Right lobe of liver (tissue), 6 donors: ENCODE measurements at places on chromosomes 13 and 19. TPM values are rescaled to one million over a fixed set of nuclear protein-coding genes. Genes with fewer than 3 reads are reported as not detected.

DNA sequence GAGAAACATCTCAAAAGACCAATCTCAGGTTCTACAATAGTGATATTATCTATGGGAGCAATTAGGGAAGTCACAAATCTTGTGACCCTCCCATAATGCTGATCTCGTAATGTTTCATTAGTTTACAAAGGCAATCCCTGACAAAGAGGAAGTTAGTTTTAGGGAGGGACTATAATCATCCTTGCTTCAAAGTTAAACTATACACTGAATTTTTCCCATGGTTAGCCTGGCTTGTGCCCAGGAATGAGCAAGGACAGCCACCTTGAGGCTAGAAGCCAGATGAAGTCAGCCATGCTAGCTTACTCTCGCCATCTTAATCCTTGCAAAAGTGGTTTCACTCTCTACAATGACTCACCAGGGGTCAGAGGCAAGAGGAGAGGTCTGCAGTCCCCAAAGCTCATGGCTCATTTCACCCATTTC, 5.4 kb downstream of the CEACAM3 start:
- no peaks in the 10 kb centered on the region for H3K36me3 ChIP-seq
- no peaks in the 10 kb centered on the region for H3K4me1 ChIP-seq
- H3K27me3 ChIP-seq = no peaks in the 10 kb centered on the region
- no peak overlapping the region for H3K4me3 ChIP-seq

GRCh38 chr13:109700176-109700575, 86.2 kb downstream of the IRS2 start:
- H3K27me3 ChIP-seq = no peaks in the 10 kb centered on the region
- no peak overlapping the region for H3K27ac ChIP-seq
- no peak for DNase-seq
- no peak overlapping the region for H3K4me3 ChIP-seq

- H3K27ac ChIP-seq = no peak overlapping the region
- H3K4me3 ChIP-seq = no peak overlapping the region
- no peaks in the 10 kb centered on the region for H3K36me3 ChIP-seq
- H3K27me3 ChIP-seq = no peaks in the 10 kb centered on the region
- no peaks in the 10 kb centered on the region for H3K4me1 ChIP-seq
Measured at GRCh38 chr13:56736966-56737365, 403.8 kb upstream of the PRR20A start.

DNA sequence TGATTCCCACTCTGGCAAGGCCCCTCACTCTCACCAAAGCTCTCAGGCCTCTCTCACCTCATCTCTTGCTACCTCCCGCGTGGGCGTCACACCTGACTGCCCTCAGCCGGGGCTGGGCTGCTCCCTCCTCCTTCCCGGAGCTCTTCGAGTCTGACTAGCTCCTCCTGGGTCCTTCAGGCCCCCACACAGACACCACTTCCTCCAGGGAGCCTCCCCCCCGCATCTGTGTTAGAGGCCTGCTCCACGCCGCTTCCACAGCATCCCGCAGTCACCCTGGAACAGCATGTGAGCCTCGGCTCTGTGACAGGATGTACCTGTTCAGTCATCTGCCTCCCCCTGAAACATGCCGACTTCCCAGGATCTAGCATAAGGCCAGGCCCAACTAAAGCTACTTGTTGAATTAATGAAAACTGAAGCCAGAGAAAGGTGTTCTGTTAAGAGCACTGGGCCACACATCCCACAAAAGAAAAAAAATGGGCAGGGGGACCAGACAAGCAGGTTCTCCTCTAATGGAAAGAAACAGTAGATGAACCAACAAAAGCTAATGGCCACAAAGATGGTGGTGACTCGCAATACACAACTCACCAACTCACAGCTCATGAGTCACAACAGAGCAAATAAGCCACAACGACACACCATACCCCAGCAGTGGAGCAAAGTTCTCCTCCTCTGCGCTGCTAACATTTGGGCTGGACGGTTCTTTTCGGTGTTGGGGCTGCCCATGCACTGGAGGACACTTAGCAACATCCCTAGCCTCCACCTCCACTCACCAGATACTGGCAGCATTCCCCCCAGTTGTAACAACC, 3.0 kb downstream of the PPP6R1 start:
- H3K4me1 ChIP-seq = peaks cover 26% of the 10 kb centered on the region
- H3K4me3 ChIP-seq = no peak overlapping the region
- H3K27me3 ChIP-seq = no peaks in the 10 kb centered on the region
- no peak overlapping the region for H3K27ac ChIP-seq
- no peaks in the 10 kb centered on the region for H3K36me3 ChIP-seq
- DNase-seq = no peak

- H3K36me3 ChIP-seq = no peaks in the 10 kb centered on the region
- H3K27ac ChIP-seq = no peak overlapping the region
- no peak for DNase-seq
- no peaks in the 10 kb centered on the region for H3K27me3 ChIP-seq
Measured at GRCh38 chr19:19600793-19601330, 17.6 kb downstream of the PBX4 start.

DNA sequence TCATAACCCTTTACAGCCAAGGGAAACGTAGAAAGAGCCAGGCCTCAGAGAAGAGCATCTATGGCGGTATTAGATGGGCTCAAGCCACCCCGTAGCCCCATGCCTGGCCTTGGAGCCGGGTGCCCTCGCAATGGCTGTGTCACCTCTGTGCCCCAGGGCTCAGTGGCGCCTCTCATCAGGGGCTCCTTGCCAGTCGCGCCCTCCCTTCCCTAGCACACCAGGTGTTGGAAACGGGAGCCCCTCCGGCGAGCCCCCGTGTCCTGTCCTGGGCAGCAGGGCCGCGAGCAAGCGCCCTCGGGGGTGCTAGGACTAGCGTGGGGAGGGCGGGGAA, 453 bp downstream of the ZNF256 start:
- H3K27ac ChIP-seq = no peak overlapping the region
- H3K36me3 ChIP-seq = no peaks in the 10 kb centered on the region
- no peaks in the 10 kb centered on the region for H3K4me1 ChIP-seq
- H3K4me3 ChIP-seq = peak overlapping the region; percentile 92
- no peak for DNase-seq

GRCh38 chr13:60395971-60396782, 843 bp upstream of the TDRD3 start:
- H3K27ac ChIP-seq = peak overlapping the region; percentile 92
- peak; percentile 95 for DNase-seq
- H3K4me1 ChIP-seq = no peaks in the 10 kb centered on the region
- peak overlapping the region; percentile 67 for H3K4me3 ChIP-seq

- H3K27ac ChIP-seq = no peak overlapping the region
- DNase-seq = peak; percentile 20
- H3K4me1 ChIP-seq = no peaks in the 10 kb centered on the region
- no peaks in the 10 kb centered on the region for H3K36me3 ChIP-seq
- H3K4me3 ChIP-seq = no peak overlapping the region
Measured at GRCh38 chr19:990746-991145, 6.6 kb downstream of the WDR18 start.

GRCh38 chr13:111265701-111266035, 54.8 kb upstream of the TEX29 start:
- H3K27ac ChIP-seq = no peak overlapping the region
- no peak for DNase-seq
- H3K36me3 ChIP-seq = no peaks in the 10 kb centered on the region
- H3K4me1 ChIP-seq = no peaks in the 10 kb centered on the region

- no peaks in the 10 kb centered on the region for H3K27me3 ChIP-seq
- DNase-seq = no peak
- no peak overlapping the region for H3K27ac ChIP-seq
- no peaks in the 10 kb centered on the region for H3K36me3 ChIP-seq
Measured at GRCh38 chr19:57566396-57567265, 7.0 kb upstream of the ZNF550 start.

- no peak for DNase-seq
- H3K36me3 ChIP-seq = no peaks in the 10 kb centered on the region
- H3K27me3 ChIP-seq = no peaks in the 10 kb centered on the region
- H3K4me1 ChIP-seq = no peaks in the 10 kb centered on the region
- H3K4me3 ChIP-seq = no peak overlapping the region
- no peak overlapping the region for H3K27ac ChIP-seq
Measured at GRCh38 chr13:62387647-62388046, 972.0 kb upstream of the PCDH20 start.

- H3K36me3 ChIP-seq = no peaks in the 10 kb centered on the region
- no peak for DNase-seq
- H3K27ac ChIP-seq = no peak overlapping the region
- no peak overlapping the region for H3K4me3 ChIP-seq
- H3K4me1 ChIP-seq = peaks cover 7% of the 10 kb centered on the region
- H3K27me3 ChIP-seq = no peaks in the 10 kb centered on the region
Measured at GRCh38 chr19:4376671-4376990, 23.7 kb downstream of the SH3GL1 start.

DNA sequence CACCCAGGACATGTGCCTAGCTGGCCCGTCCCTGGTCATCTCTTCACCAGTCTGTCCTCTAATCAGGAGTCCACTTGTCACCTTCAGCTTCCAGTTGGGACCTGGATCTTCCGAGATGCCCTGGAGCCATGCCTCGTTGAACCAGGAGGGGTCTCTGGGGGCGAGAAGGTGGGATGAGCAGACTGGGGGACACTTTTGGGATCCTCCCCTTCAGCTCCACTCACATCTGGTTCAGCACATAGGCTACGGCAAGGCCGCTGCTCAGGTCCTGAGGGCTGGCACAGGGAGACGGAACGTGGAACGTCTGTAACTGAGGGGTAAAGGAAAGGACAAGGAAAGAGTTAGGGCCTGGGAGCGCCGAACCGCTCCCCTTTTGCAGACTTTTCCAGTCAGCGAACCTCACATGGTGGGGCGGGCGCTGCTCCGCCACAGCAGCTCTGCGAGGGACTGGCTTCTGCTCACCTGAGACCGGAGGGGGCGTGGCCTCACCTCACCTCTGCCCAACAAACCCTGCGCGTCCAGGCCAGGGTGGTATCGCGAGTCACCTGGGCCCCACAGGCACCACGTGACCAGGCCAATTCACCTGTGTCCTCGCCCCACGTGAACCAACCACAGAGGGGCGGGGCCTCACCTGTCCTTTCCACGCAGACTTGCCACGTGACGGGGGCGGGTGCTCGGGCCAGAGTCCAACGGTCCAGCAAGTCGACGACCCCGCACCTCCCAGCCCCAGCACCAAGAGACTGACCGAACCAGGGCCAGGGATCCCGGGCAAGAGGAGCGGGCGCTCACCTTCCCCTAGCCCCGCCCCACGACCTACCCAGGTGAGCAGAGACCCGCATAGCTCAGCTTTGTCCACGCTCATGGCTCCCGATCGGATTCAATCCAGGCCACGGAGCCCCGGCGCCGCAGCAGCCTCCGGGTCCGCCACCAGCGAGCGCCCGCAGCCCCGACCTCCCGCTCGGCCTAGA, at the start of gene HOOK2:
Gene HOOK2 (minus strand): TSS at position 965 of the 968 bp plus-strand sequence. CDS start 103 bp downstream, at position 862.
- H3K27ac ChIP-seq = peak within 1 kb of the TSS; percentile 44
- H3K4me3 ChIP-seq = peak within 1 kb of the TSS; percentile 60
- peak; percentile 90 for DNase-seq
- no peaks in the 10 kb centered on the region for H3K27me3 ChIP-seq

DNA sequence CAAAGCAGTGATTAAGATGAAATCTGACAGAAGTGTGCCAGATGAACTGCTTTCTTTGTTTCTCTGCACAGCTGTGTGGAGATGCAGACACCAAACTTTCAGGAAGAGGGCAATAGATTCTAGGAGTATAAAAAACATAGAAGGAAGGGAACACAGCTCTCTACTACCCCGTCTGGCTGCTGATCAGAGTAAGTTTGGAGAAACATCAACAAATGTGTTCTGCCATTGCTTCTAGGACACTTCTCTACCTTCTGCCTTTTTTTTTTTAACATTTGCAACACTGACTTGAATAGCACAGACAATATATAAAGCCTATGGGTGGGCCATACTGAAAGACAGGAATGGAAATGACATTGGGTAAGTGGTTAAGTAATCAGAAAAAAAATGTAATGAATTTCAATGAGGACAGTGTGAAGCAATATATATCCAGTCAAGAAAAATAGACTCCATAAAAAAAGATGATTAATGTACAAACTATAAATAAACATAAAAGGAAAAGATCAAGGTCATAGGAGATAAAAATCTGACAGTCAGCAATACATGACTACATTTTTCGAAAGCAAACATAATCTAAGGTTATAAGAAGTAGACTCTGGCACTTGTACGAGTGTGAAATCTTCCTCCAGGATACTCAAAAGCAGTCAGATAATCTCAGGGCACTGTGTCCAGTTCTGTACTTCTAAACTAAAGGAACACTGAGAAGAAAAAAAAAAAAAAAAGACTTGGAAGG, 21.4 kb downstream of the NUFIP1 start:
- H3K36me3 ChIP-seq = peaks cover 23% of the 10 kb centered on the region
- no peak for DNase-seq
- no peak overlapping the region for H3K27ac ChIP-seq
- no peaks in the 10 kb centered on the region for H3K4me1 ChIP-seq

GRCh38 chr19:4077800-4078684, 11.3 kb upstream of the ZBTB7A start:
- no peaks in the 10 kb centered on the region for H3K4me1 ChIP-seq
- H3K27ac ChIP-seq = peak overlapping the region; percentile 89
- H3K27me3 ChIP-seq = no peaks in the 10 kb centered on the region

DNA sequence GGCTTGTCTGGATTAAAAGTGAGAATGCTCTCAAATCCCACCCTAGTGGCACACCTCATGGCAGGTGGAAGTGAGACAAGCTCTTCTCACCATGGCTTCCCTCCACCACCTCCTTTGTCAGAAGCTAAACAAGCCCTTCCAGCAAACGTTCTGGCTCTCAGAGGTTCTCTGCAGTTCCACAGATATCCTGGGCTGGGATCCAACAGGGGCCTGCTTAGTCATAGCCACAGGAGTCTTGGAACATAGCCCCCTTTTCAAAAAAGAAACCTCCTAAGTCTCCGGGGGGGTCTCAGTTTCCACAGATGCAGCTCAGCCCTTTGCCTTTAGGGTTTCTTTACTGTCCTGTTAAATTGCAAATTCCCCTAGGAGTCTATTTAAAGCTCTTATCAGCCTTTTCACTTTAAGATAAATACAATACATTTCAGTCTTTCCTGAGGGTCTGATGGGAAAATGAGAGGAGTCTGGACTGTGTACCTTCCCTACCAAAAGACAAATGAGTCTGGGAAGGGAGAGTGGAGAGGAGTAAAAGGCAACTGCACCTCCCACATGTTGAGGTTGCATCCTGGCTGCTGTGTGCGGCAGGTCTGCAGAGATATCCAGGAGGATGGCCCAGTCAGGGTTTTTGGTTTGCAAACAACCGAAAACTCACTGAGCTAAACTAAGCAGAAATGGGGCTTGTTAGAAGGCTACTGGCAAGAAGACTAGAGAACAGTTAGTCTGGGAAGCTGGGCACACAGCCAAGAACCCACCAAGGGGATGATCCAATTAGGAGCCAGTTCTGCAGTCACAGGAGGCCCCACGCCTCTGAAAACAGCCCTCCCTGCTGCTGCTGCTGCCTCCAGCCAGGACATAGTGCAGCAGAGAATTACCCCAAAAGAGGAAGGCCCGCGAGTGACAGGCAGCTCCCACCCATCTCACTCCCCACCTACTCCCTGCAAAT, 41.4 kb upstream of the SERP2 start:
- no peaks in the 10 kb centered on the region for H3K4me1 ChIP-seq
- H3K27me3 ChIP-seq = no peaks in the 10 kb centered on the region
- no peak for DNase-seq

CNN1 gene
- 1.5 TPM for total RNA-seq

CEACAM20 gene
- not detected for total RNA-seq

CALR3 gene
- total RNA-seq = not detected

ZNF773 gene
- total RNA-seq = 1.9 TPM

SERPINE3 gene
- total RNA-seq = not detected

GNA15 gene
- total RNA-seq = 0.50 TPM

IRF3 gene
- 29.6 TPM for total RNA-seq

GAS6 gene
- total RNA-seq = 29.4 TPM

NOVA2 gene
- 0.66 TPM for total RNA-seq

FUT2 gene
- total RNA-seq = not detected

BRME1 gene
- 1.9 TPM for total RNA-seq

PTPRH gene
- 8.4 TPM for total RNA-seq

ERICH6B gene
- total RNA-seq = not detected

TBXA2R gene
- 2.8 TPM for total RNA-seq

CRLF1 gene
- total RNA-seq = 2.9 TPM
